NCI-H526 treated with DMSO at 0.1 percent for 48 hours (cell line): ENCODE measurements at places on chromosomes 12 and 14.
A peak's percentile ranks its signal among the peaks of the same experiment; 100 is the strongest.

- DNase-seq: no peak
Observed at GRCh38 chr14:42855085-42855484, 1248.4 kb downstream of the LRFN5 start.

DNA sequence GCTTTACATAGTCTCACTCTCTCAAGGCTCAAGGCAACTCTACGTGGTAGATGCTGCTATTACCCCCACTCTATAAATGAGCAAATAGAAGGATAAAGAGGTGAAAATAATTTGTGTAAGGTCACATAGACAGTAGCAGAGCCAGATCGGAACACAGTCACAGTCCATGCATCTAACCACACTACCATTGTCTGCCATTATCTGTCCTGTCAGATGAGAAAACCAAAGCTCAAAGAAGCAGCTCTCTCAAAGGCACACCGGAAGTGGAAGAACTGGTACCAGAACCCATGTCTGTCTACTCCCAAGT lies 134.4 kb upstream of the NUDT4 start:
- DNase-seq: no peak

DNA sequence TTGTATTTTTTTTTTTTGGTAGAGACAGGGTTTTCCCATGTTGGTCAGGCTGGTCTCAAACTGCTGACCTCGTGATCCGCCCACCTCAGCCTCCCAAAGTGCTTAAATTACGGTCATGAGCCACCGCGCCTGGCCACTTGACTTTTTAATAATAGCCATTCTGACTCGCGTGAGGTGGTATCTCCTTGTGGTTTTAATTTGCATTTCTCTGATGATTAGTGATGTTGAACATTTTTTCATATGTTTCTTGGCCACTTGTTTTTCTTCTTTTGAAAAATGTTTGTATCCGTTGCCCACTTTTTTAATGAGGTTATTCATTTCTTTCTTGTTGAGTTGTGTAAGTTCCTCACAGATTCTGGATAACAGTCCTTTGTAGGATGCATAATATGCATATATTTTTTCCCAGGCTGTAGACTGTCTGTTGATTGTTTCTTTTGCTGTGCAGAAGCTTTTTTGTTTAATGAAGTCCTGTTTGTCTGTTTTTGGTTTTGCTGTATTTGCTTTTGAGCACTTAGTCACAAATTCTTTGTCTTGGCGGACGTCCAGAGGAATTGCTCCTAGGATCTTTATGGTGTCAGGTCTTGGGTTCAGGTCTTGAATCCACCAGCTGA lies 10.3 kb upstream of the PGAM5 start:
- no peak for DNase-seq

DNA sequence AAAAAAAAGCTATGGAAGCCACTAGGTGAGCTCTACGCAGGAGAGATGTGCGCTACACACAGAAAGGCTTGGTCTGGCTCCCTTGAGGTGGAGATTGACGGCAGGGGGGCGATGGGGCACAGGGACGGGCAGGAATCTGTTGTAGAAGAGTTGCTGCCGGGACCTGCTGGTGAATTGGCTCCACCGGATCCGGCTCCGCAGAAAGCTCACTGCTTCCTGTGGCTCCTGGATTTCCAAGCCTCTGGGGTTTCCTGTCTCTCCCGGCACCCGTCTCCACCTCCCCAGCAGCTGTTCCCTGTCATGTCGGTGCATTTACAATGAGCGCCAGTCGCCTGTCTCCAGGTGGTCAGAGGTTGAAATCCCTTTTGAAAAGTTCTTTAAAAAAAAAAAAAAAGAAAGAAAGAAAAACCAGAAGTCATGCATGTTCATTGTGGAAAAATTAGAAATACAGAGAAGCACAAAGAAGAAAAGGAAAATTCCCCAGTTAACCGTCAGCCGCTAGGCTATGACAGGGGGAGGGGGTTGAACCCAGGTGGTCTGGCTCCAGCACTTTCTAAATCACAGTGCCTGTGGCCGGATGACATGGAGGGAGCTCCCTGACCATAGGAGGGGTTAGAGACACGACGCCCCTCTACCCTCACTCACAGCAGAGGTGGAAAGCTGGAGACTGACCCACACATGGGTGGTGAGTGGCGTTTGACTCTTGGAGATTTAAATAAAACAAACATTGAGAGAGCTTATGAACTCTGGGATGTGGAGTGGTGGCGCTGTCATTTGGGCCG lies 20.8 kb downstream of the FAM222A start:
- DNase-seq: peak; percentile 40

GRCh38 chr12:31214626-31215517 lies 111.1 kb downstream of the SINHCAF start:
- DNase-seq: no peak

- DNase-seq: no peak
Observed at GRCh38 chr12:30696943-30697342, 1.3 kb upstream of the IPO8 start.

DNA sequence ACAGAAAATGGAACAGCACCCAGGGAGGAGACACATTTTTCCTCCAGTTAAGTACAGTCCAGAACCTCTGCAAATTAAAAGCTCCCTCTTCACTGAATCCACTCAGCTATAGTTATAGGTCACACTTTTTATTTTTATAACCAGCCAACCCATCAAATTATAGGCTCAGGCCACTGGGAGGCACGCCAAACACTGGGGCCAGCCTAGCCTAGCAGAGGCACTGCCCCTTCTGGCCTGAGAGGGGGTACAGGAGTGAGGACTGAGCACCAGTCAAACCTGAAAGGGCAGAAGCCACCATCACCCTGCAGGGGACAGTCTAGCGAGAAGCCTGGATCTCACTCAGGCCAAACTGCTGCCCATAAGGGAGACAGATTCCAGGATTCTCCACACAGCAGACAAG lies 19.3 kb downstream of the FMNL3 start:
- no peak for DNase-seq

DNA sequence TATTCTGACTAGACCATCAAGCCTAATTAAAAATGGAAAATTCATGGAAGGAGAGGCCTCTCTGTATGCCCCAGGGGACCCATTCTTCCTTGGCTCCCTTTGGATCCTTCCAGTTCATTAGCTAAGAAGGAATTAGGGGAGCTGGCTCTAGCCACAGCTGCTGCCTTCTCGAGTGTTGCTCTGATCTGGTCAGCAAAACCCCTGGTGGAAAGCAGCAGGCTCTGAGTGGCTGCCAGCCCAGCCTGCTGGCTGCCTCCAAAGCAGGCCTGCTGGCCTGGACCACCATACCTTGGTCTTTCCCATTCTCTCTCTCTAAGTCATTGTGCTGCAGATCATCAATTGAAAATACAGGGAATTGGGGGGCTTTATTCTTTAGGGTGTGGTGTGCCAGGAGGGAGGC lies 29.0 kb upstream of the AKAP6 start:
- no peak for DNase-seq

GRCh38 chr12:115378291-115378690 lies 694.3 kb upstream of the TBX3 start:
- DNase-seq: no peak

GRCh38 chr14:63705561-63706070 lies 22.2 kb downstream of the SGPP1 start:
- DNase-seq: no peak

DNA sequence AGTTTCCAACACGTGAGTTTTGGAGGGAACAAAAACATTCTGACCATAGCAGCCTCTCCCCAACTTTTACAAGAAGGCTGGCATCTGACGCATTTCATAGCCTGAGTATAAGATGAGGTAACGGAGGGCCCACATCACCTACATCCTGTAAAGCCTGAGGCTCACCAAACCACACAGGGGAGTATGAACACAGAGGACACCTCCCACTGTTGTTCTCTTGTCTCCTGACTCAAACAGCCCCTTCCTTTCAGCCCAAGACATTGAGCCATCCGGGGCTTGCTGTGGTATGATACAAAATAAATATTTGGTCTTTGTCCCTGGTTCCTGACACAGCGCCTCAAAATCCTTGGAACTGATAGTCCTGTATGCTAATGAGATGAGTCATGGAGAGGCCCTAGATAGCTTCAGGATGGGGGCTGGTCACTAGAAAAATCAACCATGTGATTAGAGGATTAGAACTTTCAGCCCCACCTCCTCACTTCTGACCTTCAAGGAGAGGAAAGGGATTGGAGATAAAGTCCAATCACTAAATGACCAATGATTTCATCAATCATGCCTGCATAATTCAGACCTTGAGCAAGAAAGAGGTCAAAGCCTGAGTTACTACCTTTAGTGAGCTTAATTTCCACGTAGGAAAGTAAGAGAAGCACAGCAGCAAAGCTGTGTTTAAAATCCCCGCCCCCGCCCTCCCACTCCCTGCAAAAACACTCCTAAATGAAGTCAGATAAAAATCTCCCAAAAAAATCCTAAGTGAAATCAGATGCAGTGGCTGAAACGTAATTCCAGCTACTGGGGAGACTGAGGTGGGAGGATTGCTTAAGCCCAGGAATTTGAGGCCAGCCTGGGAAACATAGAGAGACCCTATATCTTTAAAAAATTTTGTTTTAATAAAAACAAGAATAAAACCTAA lies 236.4 kb downstream of the PCNX1 start:
- no peak for DNase-seq

DNA sequence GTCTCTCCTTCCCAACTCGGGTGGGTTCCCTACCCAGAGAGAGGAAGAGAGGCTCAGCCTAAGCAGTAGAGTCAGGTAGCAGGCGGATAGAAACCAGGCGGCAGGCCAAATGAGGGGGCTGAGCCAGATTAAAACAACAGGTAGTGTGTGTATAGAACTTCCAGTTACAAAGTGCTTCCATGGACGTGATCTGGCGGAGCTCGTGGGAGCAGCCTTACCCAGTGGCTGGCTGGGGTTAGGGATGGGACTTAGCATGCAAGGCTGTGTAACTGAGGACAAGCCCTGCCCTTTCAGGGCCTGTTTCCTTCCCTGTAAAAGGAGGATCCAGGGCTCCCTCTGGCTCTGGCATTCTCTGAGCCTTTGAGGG lies 8.3 kb downstream of the KRT80 start:
- DNase-seq: no peak

DNA sequence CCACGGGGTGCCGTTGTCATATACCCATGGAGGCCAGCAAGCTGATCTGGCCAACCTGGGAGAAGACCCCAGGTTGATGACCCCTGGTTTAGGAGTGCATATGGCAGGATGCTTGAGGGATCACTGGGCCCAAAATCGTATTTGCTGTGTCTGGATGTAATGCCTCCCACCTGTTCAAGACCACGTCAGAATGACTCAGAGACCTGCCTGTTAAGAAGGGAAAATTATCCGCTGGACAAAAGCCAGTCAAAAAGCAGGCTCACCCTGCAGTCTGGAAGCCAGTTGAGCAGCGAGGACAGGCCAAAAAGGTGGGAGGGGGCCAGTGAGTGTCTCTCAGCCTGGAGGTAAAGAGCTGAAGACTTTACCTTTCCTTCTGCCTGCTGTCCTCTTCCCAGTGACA lies 449.2 kb downstream of the DPF3 start:
- DNase-seq: no peak

DNA sequence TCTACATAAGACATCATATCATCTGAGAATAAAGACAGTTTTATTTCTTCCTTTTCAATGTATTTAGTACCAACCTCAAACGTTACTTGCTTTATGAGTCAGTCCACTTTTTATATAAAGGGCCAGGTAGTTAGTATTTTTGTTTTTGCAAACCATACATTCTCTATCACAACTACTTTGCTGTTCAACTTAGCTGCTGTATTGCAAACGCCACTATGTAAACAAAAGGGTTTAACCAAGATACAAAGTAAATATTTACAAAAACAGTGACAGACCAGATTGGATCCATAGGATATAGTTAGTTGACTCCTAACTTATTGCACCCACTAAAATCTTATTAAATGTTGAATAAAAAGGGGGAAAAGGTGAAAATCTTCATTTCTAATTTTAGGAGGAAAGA lies 87.7 kb upstream of the FOXG1 start:
- no peak for DNase-seq
